ENCODE measurements at places on chromosomes 6 and 20.

- DNase-seq = no peak
Measured at GRCh38 chr6:80478030-80478429, 371.6 kb downstream of the BCKDHB start.

GRCh38 chr20:7736336-7736735 is 203.9 kb downstream of the HAO1 start:
- no peak for DNase-seq

- DNase-seq = no peak
Measured at GRCh38 chr20:19971116-19971515, 46.0 kb upstream of the NAA20 start.

GRCh38 chr6:110387986-110388385 is 27.4 kb downstream of the DDO start:
- DNase-seq = no peak

DNA sequence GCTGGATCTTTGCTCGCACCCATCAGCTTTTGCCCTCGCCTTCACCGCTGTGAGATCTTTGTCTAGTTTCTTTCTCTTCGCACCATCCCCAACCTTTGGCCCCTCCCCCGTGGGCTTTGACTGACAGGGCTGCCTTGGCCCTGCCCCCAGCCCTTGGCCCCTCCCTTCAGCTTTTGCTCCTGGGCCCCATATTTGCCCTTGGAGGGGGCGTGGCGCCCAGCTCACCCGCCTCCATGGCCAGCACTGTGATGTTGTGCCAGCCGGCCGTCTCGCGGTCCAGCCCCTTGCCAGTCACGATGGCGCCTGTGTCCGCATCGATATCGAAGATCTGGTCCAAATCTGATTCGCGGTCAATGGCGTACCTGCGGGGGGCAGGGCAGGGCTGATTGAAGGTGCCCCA is 81.1 kb downstream of the CD40 start:
- no peak for DNase-seq

- no peak for DNase-seq
Measured at GRCh38 chr20:50980071-50980681, 21.6 kb downstream of the MOCS3 start.

DNA sequence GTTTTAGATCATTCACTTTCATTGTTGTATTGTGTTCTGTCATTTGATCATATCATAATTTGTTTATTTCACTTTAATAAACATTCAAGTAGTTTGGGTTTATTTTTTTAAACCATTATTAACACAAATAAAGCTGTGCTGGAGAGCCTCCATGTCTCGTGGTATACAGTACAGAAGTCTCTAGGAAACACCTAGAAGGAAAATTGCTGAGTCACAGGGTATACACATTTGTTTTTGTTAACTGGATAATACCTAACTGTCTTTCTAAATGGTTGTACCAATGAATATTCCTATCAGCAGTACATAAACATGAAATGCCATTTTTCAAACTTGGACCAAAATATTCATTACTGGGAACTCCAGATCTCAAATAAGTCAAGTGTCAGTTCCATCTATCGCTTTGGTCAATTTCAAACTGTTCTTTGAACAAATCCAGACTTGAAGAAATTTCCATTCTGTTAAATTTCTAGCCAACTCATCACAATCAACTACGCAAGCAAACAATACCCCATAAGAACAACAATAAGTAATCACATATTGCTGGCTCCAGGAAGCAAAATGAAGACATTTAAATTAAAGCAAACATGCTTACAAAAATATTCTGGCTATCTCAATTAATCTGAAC is 138.1 kb downstream of the ATXN1 start:
- no peak for DNase-seq

DNA sequence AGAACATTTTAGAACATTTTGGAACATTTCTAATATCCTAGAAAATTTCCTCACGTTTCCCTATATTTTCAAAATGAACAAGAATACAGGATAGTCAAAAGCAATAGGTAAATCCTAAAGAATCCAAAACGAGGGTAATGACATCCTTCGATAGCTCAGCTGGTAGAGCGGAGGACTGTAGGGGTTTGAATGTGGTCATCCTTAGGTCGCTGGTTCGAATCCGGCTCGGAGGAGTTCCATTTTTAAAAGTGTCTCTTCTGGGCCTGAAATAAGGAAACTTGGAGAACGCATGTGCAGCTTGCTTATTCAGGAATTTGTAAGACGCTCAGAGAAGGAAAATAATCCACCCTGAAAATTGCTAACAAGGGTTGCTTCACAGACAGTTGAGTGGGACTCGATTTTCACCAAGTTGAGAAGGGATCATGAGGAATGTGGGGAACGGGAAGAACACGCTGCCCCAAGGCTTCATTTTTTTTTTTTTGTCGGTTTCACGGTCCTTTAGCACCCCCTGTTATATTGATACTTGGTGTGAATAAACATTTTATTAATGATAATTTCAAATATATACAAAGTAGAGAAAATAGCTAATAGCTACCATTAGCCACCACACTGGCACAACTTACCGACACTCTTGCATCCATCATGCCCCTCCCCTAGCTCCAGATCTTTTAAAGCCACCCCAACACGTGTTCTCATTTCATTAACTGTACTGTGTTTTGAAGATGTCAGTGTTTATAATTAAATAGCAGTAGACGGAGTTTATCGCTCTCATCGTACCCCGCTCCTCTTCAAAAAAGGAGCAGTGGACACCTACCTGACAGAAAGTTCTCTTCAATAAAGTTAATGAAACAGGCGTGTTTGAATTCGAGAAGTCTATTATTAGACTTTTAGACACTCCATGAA is 1.8 kb upstream of the ABT1 start:
- DNase-seq = no peak

DNA sequence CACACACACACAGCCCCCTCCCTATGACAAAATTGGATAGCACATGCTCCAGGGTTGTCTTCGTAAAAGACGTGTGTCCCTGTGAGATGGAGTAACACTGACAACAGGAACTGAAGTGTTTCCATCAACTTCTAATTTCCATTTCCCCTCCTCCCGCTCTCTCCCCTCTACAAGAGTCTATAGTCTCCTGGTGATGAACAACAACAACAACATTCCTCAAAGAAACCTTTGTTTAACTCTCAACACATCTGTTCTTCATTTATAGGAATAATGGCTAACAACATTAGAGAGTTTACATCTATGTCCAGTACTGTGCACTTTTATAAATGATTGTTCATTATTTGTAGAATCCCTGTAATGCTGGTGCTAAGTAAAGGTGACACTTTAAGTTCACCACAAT is 205.8 kb upstream of the SSTR4 start:
- DNase-seq = no peak

DNA sequence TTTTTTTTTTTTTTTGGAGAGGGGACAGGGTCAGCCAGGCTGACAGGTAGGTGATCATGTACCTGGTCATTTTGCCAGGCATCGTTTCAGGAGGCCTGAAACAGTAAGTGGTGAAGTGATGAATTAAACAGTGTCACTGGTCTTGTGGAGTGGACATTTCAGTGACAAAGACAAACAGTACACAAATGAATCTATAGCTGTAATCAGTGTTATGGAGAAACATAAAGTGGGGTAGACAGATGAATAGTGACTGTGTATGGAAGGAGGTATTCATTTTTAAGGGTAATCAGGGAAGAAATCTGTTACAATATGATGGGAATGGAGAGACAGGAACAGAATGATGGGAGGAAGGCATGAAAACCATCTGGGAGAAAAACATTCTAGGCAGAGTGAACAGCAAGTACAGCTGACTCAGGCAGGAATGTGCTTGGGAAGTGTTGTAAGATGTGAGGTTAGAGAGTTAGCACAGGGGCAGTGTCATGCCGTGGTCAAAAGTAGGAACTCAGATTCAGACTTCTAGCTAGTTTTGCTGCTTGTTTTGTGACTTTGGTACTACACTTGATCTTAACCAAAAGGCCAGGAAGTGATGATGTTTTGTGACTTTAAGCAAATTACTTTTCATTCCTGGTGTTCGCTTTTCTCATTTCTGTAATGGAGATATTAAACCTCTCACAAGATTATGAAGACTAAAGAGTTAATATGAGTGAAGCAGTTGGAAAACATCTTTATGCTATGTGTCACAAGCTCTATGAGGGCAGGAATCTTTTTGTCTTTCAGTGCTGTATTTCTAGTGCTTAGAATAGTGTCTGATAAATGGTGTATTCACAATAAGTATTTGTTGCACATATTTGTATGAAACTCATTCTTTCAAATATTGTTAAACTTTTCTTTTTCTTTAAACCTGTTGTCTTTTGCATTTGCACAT is 43.4 kb downstream of the QKI start:
- no peak for DNase-seq

- no peak for DNase-seq
Measured at GRCh38 chr6:47362857-47363461, 53.3 kb upstream of the TNFRSF21 start.

- no peak for DNase-seq
Measured at GRCh38 chr20:37386505-37387251, 40.7 kb downstream of the SRC start.

- no peak for DNase-seq
Measured at GRCh38 chr20:18018100-18018499, 39.6 kb downstream of the OVOL2 start.

DNA sequence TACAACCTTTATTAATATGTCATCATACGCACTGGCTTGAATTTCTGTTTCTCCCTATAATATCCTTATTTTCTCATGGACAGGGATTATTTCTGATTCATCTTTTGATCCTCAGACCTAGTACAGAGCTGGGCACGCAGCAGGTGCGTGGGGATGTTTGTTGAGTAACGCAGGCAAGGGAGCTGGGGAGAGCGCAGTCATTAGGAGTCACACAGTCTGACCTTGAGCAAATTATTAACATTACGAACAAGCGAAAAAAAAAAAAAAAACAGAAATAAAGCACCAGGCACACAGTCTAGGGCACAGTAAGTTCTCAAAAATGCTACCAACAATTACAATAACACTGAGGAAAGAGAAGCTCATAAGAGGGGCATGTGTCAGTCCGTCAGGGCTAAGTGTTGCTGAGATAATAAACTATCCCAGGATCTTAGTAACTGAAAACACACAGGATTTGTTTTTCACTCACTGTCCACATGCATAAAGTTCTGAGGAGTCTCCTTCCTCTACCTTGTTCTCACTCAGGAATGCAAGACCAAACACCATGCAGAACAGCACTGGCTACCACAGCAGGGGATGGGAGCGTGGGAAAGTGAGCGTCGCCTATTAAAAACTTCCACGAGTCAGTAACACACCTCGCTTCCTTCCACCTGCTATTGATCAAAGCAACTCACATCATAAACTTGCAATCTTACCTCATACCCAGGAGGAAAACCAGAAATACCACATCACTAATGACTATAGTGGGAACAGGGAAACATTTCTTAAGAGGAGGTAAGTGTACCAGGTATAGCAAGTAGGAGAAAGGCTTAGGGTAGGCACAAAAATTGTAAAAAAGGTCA is 56.9 kb downstream of the PDE10A start:
- no peak for DNase-seq

DNA sequence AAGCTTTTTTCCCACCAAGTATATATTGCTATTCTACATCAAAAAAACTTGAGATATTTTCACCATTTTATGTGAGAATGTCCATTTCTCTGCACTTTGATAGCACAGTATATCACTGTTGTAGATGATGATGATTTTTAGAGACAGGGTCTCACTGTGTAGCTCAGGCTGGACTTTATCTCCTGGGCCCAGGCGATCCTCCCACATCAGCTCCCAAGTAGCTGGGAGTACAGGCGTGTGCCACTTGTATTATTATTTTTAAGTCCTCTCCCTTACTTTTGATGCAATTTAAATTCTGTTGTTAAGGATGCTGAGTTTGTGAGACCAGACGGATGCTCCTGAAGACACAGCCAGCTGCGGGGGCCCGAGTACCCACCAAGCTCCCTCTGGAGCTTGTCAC is 326.8 kb downstream of the QKI start:
- DNase-seq = no peak

DNA sequence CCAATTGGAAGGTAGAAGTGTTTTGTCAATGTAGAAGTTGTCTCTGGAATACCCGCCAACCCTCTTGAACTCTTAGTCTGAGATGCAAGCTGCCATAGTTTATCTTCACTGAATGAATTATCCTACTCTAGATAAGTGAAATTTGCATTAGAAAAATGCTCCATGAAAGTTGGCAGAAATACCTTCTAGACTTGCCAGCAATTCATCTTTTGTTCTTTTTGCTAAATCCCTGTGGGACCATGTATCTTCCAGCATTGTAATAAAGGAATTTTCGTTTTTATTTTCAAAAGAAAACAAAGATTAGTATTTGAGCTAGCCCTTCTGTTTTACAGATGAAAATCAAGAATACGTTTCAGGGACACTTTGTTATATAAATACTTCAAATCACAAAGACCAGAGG is 244.2 kb downstream of the CBLN4 start:
- DNase-seq = no peak

DNA sequence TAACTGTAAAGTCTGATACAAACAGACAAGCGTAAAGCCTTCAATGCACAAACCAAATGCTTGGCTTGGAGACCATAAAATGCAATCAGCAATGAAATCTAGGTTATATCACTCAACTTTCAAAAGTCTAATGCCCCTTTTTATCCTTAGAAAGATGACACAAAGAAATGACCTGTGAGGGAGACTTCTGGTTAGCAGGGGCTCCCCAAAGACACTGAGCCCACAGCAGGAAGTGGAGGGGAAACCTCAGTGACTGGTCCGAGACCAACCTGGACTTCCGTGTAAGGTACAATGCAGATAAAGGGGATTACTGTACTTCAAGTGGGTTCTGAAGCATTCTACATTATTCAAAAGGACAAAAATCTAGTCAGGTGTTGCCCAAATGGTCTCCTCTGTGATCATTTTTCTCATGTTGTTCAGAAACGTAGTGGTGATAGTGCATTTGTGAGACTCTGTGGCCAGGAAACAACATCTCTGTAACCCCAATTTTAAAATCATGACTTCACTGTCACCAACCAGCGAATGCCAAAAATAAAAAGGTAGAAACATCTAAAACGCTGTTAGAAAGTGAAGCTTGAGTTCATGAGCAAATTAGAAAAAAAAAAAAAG is 88.2 kb downstream of the HIVEP2 start:
- DNase-seq = no peak

DNA sequence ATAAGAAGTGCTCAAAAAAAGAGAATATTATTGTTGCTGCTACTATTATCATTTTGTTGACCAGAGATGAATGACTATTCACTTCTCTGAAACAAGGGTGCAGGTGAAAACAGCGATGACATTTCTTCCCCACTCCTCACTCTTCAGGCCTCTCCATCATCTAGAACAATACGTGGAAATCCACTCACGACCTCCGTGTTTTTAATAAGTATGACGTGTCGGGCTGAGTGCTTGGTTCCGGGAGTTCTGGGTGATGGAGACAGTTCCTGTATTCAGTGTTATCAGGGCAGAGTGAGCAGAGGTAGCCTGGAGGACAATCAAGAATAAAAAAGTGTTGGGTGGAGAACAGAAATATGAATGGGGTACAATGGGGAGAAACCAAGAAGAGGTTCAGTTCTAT is 130.0 kb upstream of the ZNF217 start:
- no peak for DNase-seq

- no peak for DNase-seq
Measured at GRCh38 chr6:56683882-56684281, 41.2 kb upstream of the DST start.

Data from activated CD4-positive, alpha-beta T cell treated with anti-CD3 and anti-CD28 coated beads, Interleukin-2, amount 50 U/mL, for 4 hours (primary cell).